ENCODE measurements at places on chromosomes 16 and 17. TPM values are rescaled to one million over a fixed set of nuclear protein-coding genes. Genes with fewer than 3 reads are reported as not detected.

Gene BRD7
- total RNA-seq = 31.9 TPM

Gene FXR2
- 35.4 TPM for total RNA-seq

Gene RBFOX1
- not detected for total RNA-seq

Gene SLC12A3
- not detected for total RNA-seq

Gene ABCA6
- 2.2 TPM for total RNA-seq

Gene RDM1
- total RNA-seq = not detected

Gene KRTAP2-3
- total RNA-seq = not detected

Gene KRT25
- not detected for total RNA-seq

Gene PIPOX
- total RNA-seq = 1.2 TPM

Data from dermis microvascular lymphatic vessel endothelial cell (primary cell).